Transverse colon (tissue), 4 donors: ENCODE measurements at places on chromosomes 1 and 21.

GRCh38 chr1:168572633-168573032, 3.8 kb upstream of the XCL1 start:
- DNase-seq: no peak

GRCh38 chr1:78340006-78340405, 150.8 kb upstream of the PTGFR start:
- no peak for DNase-seq

GRCh38 chr1:84103197-84103992, 40.7 kb upstream of the PRKACB start:
- peak; percentile 39 for DNase-seq

- DNase-seq: no peak
These were observed 8.6 kb downstream of the MACO1 start for GRCh38 chr1:25439287-25439686.

DNA sequence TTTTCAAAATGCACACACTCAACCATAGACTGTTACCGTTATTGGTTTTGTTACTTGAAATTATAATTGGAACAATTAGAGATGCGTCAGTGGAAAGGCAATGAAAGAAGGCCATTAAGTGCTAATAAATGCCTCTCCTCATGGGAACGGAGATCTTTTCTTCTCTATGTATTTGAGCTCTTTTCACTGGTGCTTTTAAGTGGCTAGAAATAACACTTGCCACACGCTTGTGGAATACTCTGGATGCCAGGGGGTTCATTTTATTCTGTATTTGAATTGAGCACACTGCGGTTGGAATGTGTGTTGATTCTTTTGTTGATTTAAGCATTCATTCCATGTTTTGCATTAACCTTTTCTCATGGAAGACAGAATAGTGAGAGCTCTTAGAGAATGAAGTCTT, 68.4 kb downstream of the DNM3 start:
- DNase-seq: no peak

GRCh38 chr1:209657140-209657879, 5.1 kb upstream of the LAMB3 start:
- no peak for DNase-seq

DNA sequence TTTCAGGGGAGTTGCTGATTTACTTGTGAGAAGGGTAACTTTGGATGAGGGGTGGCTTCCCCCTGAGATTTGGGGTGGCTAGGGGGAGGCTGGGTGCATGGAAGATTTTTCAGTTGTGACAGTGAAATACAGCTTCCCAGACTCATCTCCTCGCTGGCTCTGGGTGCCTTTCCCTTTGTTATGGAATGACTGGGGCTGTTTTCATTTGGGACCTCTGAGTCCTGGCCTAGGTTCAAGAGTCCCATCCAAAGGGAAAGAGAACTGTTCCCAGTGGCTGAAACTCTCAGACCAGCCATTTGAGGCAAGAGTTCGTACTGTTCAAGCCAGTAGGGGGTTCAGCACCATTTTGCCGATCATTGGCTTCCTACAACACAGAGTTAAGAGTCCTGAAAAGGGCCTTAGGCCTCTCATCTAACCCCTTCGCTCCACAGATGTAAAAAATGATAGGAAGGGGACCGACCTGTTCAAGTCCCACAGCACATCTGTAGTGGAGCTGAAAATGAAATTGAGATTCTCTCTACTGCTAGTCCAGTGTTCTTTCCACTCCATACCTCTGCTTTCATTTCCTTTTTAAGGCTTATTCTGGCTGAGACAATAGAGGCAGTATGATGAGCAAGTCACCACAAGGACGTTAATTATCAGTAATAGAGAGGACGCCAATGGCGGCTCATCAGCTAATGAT, 958 bp downstream of the DDR2 start:
- DNase-seq: no peak

DNA sequence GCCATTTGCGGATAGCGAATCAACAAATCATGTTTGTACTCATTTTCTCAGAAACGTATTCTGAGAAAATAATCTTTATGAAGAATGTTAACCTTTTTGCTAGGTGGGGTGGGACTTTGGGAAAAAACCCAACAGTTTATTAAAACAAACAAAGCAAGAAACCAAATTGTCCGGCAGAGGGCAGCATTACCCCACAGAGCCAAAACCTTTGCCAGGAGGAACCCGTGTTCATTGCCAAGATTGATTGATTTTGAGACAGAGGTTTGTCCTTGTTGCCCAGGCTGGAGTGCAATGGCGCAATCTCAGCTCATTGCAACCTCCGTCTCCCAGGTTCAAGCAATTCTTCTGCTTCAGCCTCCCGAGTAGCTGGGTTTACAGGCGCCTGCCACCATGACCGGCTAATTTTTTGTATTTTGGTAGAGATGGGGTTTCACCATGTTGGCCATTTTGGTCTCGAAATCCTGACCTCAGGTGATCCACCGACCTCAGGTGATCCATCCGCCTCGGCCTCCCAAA, 70.8 kb upstream of the RHOU start:
- DNase-seq: peak; percentile 84

DNA sequence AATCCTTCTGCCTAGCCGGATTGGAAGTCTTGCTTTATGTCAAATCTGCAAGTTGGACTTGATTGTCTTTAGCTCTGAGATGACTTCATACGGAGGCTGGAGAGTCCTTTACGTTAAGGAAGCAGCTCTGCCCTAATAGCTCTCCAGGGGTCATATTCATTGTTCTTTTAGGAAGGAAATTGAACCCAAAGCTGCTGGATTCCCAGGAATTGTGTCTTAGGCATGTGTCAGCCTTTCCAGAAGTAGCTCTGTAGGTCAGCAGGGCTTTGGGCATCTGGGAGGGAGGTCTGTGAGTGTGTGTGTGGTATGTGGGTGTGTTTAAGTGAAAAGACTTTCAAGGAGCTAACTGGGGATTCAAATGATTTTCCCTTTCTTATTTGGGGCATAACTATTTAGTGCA, 82.4 kb downstream of the ABCA4 start:
- DNase-seq: no peak

- DNase-seq: no peak
These were observed 32.8 kb downstream of the CDC7 start for GRCh38 chr1:91533361-91534024.

GRCh38 chr1:18463984-18464664, 16.6 kb upstream of the KLHDC7A start:
- DNase-seq: peak; percentile 53

DNA sequence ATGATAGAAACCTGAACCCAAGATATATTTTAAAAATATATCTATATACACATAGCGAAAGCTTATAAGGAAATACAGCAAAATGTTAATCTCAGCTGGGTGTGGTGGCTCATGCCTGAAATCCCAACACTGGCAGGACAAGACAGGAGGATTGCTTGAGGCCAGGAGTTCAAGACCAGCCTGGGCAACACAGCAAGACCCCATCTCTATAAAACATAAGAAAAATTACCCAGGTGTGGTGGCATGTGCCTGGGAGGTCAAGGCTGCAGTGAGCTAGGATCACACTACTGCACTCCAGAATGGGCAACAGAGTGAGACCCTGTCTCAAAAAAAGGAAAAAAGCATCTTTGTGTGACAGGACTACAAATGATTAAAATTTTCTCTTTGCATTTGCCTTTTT, 6.0 kb upstream of the SRM start:
- no peak for DNase-seq

DNA sequence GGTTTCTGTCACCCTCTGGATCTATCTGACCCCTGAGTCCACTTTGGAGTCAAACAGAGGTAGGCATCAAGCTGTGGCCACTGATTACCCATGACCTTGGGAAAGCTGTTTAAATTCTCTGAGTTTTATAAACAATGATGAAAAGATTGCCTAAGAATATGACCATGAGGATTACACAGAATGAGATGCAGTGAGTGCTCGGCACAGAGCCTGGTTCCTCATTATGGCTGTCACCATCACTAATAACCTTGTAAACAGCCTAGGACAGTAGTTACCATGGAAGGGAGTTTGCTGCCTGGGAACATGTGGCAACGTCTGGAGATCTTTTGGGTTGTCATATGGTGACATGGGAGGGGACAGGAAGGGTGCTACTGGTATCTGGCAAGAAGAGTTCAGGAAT, 248.3 kb upstream of the KAZN start:
- DNase-seq: peak; percentile 19

GRCh38 chr1:230379462-230379861, 46.7 kb downstream of the PGBD5 start:
- DNase-seq: no peak

DNA sequence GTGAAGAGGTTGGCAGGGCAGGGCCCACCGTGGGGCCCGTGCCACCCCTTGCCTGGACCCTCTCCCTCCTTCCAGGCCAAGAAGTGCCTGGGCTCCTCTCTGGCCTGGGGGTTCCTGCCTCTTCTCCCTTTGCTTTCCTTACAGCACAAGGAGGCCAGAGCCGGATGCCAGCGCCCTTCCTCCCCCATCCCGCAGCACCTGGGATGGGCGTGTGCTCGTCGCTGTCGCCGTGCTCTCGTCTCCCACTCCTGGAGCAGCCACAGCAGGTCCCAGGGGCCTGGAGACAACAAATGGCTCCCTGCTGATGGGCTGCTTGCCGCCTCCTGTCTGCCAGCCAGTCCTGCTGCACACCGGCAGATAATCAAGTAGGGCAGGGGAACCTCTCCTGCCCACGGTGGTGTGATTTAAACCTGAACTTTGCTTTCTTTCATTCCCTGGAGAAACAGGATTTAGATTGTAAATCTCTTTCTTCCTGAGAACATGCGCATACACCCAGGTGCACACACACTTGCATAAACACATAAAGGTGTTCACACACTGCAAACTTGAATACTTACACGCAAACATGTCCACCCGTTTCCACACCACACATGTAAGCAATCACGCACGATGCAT, 50.8 kb upstream of the POU3F1 start:
- no peak for DNase-seq

DNA sequence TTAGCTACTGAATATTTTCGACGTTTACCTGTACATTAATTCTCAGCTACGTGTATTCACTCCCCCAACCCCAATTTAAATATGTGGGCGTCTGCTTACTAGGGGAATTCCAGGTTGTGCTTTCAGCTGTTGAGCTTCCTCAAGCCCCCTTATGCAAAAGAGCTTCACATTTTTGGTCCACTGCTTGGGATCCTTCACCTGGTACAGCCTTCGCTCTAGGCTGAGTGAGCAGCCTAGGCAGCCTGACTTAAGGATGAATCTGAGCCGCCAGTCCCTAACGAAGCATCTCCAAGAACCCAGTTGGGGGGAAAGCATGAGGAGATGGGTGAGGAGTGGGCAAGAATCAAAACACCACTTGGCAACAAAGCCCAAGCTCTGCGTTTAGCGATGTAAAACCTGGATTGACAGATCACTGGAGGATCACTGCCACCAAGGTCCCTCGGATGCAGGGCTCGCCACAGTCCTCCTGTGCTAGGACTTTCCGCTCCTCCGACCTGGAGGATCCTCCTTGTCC, 674 bp downstream of the BCL10 start:
- peak; percentile 25 for DNase-seq

- DNase-seq: no peak
These were observed 4.7 kb upstream of the C1orf52 start for GRCh38 chr1:85264150-85264549.
